ENCODE measurements at places on chromosomes 12 and 14.

DNA sequence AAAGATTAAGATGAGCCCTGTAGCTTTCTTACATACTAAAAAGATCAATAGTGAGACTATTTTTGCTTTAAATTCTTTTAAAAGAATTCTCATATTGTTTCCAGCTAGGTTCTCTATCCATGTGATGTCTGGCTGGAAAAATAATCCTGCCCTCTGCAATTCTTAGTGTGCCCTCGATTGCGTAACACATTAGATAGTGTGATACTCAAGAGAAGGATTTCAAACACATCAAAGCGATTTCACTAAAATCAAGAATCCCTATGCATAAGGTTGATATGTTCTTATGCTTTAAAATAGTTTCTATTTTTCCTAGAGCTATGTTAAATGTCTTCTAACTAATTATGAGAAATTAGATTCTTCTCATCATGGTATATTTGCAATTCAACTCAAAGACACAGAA, 127.3 kb upstream of the PLEKHA5 start:
- no peak for DNase-seq

DNA sequence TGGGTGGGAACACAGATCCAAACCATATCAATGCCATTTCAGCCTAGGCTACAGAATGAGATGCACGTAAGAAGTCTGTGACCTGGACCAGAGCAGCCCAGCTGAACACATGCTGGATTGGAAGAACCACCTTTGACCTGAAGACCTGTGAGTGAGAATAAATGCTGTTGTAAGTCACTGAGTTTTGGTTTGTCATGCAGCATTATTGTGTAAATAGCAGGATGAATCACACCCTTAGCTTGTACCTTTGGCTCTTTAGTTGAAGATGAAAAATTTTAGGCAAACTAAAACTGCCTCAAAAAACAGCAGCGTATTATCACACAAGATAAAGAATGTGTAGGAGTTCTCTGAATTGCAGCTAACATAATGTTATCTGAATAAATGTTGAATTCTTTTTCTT, 199.4 kb upstream of the LRIG3 start:
- DNase-seq, result no peak

DNA sequence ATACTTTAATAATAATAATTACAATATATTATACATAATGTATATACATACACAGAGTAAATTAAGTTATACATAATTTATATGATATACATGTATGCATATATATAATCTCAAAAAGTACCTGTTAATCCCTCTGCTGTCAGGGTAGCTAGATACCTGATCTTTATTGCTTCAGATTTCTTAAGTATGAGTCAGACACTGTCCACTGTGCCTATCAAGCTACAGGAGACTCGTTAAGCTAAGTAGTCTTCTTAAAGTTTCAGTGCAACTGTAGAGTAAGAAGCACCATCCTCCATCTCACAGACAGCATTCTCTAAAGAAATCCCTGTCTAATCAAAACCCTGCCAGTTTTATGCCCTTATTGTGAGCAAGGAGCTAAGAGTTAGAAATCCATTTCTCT, 428.7 kb downstream of the RERGL start:
- DNase-seq, result no peak

GRCh38 chr12:84506282-84506681, 406.3 kb downstream of the SLC6A15 start:
- DNase-seq, result no peak

DNA sequence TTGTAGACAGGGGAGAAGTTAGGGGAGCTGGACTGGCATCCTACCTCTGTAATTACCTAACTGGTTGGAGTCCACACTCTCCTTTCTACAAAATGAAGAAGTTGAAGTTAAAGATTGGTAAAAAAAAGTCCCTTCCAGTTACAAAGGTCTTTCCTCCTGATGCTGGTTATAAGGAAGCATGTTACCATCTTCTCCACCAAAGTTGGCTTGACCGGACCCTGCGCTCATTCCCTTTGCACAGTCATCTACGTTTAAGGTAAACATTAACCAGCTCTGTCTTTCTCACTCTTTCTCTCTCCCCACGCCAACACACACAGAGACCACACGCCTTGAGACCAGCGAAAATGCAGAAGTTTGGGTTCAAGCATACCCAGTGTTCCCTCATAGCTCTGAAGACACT, 11.9 kb downstream of the FBLN5 start:
- DNase-seq, result no peak

GRCh38 chr12:23099604-23100003, 474.6 kb downstream of the ETNK1 start:
- no peak for DNase-seq

- no peak for DNase-seq
These were observed 154.1 kb upstream of the SYT10 start for GRCh38 chr12:33593753-33594152.

DNA sequence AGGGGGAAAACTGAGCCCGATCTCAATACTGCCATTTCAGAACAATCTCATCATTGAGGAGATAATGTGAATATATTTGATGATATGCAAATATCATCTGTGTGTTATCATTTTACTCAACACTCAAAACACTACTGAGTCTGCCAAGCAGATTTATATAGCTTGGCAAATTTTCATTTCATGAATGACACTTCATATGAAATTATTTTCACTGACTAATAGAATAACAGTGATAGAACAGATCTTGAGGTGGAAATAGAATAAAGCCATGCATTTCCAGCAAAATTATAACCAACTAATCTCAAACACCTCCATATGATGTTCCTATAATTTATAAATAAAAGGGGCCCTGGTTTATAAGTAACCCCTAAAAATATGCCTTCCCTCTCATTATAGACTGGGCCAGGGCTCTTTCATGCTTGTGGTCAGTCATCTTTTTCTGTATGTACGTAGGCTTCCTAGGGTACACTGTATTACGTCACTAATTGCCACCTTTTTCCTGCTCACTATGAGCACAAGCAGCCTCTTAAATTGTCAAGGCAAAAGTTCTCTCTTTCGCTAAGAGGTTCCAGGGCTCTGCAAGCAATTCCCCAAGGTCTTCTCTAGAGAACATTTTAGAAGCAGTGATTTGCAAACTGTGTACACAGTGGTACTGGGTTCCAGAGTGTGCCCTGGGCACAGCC, 197.1 kb upstream of the FOXN3 start:
- no peak for DNase-seq

All from left lung (tissue), 14 donors.